ENCODE measurements at places on chromosomes 4 and X.

GRCh38 chr4:145083891-145084605 lies 13.9 kb downstream of the ANAPC10 start:
- DNase-seq = no peak

- DNase-seq = peak; percentile 25
Observed at GRCh38 chrX:3550160-3550751, 163.2 kb downstream of the PRKX start.

DNA sequence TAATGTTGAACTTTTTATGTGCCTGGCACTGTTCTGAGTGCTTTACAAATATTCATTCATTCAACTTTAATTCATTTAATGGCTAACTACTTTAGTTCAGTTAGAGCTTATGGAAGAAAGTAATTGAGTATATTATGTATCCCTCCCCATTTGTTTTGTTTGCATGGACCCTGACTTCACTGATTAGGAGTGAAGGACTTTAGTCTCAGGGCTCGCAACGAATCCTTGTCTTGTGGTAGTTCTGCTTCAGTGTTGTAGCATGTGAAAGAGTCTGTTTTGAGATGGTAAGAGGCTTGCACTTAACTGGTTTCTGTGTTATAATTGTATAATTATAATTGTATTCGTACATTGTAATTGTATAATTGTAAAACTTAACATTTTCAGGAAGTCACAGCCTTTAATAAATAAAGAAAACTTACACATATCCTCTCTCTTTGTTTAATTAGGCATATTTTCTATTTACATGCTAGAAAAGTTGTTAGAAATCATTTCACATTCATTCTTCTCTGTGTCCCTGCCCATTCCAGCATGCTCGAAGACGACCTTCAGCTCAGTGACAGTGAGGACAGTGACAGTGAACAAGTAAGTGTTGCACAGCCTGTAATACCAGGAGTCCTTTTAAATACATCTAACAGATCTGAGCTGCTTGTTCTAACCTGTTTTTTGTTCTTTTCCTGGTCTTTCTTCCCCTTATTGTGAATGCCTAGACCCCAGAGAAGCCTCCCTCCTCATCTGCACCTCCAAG lies 115.1 kb downstream of the KLHL8 start:
- DNase-seq = no peak

DNA sequence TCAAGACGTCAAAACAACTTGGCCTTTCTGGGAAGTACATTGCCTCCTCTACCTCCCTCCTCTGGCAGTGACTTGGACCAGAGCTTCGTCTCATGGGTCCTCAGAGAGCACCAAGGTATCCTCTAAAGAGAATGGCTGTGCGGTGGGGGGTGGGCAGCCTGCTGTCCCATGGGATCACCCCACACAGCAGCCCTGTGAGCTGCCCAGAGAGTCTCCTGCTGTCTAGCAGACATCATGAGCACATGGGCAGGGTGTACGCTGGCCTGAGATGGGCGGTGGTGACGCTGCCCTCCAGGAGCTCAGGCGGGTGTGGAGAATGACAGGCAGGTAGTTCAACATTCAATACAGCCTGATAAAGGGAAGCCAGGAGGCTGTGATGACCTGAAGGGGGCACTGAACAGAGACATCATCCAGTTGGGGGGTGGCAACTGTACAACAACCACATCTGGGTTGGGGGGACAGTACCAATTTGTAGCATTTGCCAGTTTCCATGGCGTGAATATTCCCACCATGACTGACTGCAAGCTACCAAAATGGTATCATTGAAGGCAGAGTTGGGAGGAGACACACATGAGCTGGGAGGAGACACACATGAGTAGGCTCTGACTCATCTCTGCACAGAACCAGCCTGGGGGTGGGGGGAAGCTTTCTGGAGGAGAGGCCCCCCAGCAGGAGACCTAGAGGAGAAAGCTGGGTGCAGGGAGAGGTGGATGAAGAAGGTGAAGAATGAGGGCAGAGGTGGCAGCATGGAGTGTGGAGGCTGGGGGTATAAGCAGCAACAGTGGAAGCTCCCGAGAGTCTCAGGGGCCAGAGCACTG lies 35.9 kb downstream of the C4orf50 start:
- no peak for DNase-seq

GRCh38 chr4:78372355-78372988 lies 179.1 kb upstream of the ANXA3 start:
- DNase-seq = no peak

DNA sequence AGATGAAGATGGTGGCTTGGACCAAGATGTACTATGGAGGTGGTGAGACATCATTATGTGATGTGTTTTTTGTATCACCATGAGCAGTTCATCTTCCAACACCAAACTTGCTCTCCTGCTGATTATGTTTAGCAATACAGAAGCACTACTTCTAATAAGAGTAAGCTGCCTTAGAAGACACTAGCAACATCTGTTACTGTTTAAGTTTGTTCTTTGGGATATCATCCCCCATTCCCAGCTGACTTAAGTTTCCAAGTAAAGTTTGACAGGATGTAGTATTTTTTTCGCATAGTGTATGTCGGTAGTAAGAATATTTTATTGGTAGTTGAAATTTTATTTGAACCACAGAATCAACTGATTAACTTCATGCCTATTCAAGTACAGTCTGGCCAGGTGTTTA lies 123.5 kb upstream of the BMPR1B start:
- no peak for DNase-seq

DNA sequence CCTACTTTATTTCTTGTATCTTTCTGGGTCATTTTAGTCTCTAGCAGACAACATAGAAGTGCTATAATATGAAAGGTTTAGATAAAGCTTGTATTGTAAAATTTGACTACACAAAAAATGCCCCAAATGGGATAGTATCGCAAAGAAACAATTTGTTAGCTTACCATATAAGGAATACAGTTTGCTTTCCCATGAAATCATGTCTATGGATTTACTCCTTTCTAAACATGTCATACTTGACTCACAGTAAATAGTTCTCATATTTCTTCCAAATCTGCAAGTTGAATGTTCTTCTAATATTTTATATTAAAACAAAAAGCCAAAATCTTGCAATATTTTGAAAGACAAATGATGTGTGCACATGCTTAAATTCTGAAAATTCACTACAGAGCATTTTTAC lies 103.9 kb downstream of the PPA2 start:
- no peak for DNase-seq

GRCh38 chr4:56908206-56909085 lies 746 bp downstream of the REST start:
- peak; percentile 46 for DNase-seq

GRCh38 chr4:39181520-39181904 lies 817 bp upstream of the WDR19 start:
- no peak for DNase-seq

DNA sequence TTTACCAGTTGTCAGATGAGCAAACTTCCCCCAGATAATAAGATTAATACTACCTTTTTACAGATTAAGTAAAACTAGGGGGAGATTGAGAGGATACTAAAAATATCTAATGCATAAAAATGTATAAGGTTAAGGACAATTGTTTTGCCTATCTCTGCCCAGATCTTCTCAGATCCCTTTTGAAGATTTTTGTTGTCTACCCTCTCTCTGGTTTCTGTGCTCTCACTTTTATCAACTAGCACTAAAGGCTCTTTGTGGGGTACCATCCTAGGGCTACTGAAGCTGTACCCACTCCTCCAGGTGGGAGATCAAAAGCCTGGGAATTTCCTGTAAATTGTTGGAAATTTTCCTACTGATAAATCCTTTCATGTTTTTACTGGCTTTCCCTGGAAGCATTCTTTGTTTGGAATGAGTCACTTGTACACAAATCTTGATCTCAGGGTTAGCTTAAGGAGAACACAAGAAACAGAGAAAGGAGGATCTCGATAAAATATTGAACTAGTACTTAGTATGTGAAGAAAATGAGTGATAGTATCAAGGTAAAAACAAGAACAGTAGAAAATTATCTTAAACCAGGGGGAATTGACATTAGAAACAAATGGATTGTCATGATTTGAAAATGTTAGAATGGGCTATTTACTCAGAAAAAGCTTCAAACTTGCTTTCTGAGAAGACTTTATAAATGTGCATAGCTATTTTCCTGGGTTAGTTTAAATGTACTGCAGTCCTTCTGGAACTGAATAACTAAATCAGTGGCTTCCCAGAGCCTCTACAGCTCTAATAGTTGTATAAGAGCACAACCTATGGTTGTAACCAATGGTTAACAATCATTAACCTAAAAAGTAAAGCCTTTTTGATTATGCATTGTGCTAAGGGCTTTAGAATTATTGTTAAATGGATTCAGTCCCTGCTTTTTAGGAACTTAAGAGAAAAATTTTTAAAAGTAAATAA lies 679.9 kb upstream of the MAGEB2 start:
- peak; percentile 23 for DNase-seq

GRCh38 chrX:111854556-111855490 lies 21.2 kb upstream of the TRPC5OS start:
- no peak for DNase-seq

GRCh38 chr4:79935274-79935673 lies 137.8 kb downstream of the ANTXR2 start:
- no peak for DNase-seq

DNA sequence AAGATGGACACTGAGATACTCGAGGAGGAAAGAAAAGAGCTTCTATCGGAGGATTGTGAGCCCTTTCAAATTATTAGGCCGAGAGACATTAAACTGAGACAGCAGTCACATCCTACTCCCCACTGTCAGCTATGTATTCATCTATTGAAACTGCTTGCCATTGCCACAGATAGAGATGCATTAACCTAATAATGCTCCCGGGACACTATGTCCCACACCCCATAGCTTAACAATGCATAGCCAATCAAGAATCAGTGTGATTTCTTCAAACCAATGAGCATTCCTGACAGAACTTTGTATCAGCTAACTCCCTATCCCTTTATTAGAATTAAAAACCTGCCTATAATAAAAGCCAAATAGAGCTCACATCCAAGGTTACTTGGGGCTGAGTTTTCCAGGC lies 118.1 kb upstream of the NEIL3 start:
- DNase-seq = no peak

GRCh38 chr4:66736606-66737005 lies 808.7 kb downstream of the CENPC start:
- no peak for DNase-seq

GRCh38 chr4:119040694-119041185 lies 94.9 kb upstream of the MYOZ2 start:
- DNase-seq = no peak

DNA sequence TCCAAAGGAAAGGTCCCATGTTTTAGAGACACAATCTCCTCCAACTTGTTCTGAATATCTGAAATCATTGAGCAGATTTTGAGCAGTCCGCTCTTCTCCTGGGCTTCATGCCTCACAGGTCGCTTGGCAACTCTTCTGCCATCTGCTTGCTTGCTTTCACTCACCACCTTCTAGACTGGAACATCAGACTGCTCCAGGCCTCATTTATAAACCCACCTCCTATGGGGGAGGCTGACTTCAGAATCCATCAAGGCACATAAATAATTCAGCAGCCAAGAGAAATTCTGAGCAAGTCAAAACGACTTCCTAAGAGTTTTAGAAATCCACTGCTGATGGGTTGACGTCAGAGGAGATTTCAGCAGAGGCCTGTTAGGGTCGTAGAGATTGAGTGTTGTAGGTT lies 64.1 kb downstream of the FAM184B start:
- no peak for DNase-seq

DNA sequence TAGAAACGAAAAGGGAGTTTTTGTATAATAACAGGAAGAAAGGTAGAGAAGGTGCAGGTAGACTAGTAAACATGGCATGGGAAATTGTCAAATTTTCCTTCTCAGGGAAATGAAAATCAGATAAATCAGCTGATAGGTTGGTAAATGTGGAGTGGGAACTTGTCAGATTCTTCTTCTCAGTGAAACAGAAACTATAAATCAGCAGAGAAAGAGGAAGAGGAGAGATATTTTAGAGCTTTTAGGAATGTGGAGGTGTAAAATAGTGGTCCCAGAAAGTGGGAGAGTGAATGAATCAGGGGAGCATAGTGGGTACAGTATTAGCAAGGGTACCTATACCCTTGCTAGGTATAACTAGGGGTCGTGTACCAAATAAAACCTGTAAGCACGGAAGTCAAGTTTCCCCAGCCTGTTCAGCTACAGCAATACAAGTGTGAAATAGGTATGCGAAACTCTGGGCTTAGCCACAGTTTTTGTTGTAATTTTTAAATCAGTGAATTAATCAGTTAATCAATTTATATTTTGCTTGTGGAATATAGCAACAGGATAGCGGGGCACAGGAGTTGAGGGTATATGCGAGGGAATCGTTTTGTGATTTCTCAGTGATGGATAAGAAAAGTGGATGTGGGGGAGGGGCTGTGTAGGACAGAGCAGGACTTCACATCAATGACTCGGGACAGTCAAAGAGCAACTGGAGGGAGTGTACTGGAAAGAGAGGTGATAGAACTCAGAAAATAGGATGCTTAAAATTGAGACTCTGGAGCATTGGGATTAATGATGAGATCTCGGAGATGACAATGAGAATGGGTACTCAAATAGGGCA lies 561.5 kb downstream of the INPP4B start:
- no peak for DNase-seq

- no peak for DNase-seq
Observed at GRCh38 chrX:143663755-143664154, 27.9 kb upstream of the SLITRK4 start.

- no peak for DNase-seq
Observed at GRCh38 chrX:81779701-81780100, 577.8 kb downstream of the SH3BGRL start.

DNA sequence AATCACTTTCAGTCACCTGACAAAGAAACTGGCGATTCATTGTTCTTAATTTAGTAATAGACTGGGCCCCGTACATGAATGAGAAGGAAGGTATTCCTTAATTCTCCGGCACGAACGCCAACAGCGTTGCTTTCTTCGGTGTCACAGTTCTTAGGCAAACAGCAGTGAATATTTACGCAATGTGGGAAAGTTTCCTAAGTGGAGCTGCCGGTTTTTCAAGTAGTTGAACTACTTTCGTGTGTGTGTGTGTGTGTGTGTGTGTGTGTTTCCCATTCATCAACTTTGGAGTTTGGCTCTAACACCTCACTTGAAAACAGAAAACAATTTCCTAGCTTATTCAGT lies 651 bp downstream of the NXT2 start:
- no peak for DNase-seq

DNA sequence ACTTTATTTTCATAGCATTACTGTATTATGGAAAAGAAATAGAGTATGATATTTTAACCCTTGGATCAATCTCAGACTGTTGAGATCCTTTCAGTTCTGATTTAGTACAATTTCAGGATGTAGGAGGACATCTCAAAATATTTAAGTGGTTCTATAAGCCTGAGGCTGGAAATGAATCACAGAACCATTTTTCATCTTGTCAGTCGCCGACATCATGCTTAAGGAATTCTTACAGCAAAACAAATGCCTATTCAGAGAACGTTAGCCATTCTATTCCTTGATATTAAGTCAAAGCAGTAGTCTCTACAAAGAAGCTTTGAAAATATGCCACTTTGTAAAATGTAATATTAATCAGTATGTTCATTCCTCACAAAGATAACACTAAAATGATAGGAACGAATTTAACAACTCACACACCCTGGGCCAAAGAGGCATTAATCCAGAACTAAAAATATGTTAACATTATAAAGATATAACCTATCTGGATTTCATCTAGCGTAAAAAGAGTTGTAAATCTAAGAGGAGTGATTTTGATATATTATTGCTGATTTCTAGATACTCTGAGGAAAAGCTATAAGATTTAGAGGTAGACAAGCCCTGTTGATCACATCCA lies 152.0 kb downstream of the GASK1B start:
- DNase-seq = peak; percentile 51
